ENCODE measurements at places on chromosomes 6 and 20.
A peak's percentile ranks its signal among the peaks of the same experiment; 100 is the strongest.

GRCh38 chr20:49964964-49965780 lies 17.6 kb upstream of the SNAI1 start:
- ATAC-seq: peak; percentile 69

GRCh38 chr6:82781620-82782204 lies 283.9 kb downstream of the UBE3D start:
- peak; percentile 19 for ATAC-seq

DNA sequence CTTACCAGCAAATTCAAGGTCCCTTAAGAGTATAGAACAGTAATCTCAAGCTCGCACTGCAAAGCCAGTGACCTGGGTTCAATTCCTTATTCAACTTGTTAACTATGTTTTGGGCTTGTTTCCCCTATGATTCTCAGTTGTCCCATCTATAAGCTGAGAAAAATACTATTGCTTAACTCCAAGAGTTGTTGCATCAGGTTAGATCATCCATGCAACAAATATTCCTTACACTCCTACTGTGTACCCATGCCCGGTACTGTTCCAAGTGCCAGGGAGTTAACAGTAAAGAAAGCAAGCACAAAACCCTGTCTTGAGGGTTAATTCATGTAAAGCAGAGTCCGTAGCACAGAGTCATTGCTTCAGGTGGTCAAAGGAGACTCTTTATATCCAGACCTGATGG lies 247.3 kb downstream of the MAFB start:
- ATAC-seq: no peak

DNA sequence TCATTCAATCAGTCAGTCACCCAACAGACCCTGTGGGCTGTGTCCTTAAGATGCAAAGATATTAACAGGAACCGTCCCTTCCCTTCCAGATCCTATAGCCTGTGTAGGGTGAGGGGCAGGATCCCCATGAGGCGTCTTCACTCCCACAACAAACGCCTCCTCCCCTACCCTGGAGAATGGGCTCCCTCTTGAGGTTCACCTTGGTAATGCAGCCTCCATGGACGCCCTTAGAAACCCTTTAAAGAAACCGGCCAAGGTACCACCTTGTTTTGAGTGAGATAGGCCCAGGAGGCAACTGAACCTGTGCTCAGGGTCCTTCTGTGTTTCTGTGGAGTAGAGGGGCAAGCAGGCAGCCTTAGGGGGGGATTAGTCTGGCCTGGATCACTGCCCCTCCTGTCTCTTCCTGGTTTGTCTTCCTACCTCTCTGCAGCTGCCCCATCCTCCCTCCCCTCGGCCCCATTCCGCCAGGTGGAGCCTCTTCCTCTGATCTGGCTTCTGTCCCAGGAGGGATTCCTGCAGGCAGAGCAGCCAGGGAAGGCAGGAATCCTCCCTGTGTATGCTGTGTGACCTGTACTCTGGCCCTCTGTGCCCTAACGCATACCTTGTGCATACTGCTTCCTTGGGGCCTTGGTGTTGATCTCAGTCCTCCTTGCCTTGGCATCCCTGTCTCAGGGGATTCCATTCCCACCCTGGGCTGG lies 6.6 kb upstream of the GUCA1A start:
- peak; percentile 90 for ATAC-seq

- ATAC-seq: no peak
Measured at GRCh38 chr6:109342506-109342905, 39.8 kb downstream of the CD164 start.

Measured in activated T-helper 17 cell treated with anti-CD3 and anti-CD28 coated beads, Interleukin-2, amount 50 U/mL, for 72 hours (primary cell).